SJSA1 (cell line): ENCODE measurements at places on chromosomes 2 and 18. TPM values are rescaled to one million over a fixed set of nuclear protein-coding genes. Genes with fewer than 3 reads are reported as not detected.

Gene SULT1C3
- total RNA-seq, result not detected in 2 replicates

Gene CELF4
- not detected in 2 replicates for total RNA-seq

Gene LRP2
- total RNA-seq, result 0.11 and 0.13 TPM in 2 replicates

DNA sequence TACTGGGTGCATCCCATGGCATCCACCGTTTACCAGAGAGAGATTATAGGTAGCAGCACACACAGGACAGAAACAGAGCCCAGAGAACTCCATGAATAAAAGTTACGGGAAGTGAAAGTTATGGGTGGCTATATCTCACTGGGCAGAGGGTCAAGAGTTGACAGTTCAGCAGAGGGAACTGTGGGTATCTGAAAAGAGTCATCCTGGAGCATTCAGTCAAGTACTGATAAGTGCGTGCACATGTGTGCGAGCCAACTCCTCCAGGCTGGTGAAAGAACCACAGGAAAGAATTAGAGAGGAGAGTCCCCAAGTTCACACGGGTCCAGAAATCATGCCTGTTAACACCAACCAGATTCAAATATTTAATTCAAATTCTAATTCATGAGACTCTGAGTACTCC, 1588.2 kb downstream of the LRP1B start:
- H3K27ac ChIP-seq, result no peak overlapping the region
- H3K36me3 ChIP-seq, result no peaks in the 10 kb centered on the region
- no peaks in the 10 kb centered on the region for H3K4me1 ChIP-seq
- no peak for DNase-seq

GRCh38 chr18:45844938-45845337, 19.5 kb downstream of the SIGLEC15 start:
- H3K4me1 ChIP-seq, result peaks cover 10% of the 10 kb centered on the region
- peaks cover 11% of the 10 kb centered on the region for H3K36me3 ChIP-seq
- H3K27ac ChIP-seq, result no peak overlapping the region
- H3K27me3 ChIP-seq, result no peaks in the 10 kb centered on the region
- DNase-seq, result no peak
- H3K4me3 ChIP-seq, result no peak overlapping the region

DNA sequence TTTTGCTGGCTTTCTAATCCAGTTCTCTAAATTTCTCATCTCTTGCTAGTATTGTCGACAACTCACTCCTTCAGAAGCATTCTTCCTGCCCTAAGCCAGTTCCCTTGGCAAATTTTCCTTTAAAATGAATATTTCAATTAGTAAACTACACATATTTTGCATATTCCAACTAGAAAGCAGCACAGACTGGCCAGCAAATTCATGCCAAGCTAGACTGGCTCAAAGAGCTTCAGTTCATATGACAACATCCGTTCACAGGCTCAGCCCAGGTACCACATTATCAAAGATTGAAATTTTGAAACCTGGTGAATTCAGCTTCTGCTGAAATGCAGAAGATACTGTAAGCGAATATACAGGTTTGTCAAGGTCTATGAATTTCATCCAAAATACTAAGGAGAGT, 64.5 kb downstream of the AFF3 start:
- no peaks in the 10 kb centered on the region for H3K27me3 ChIP-seq
- H3K27ac ChIP-seq, result no peak overlapping the region
- no peak for DNase-seq
- H3K4me1 ChIP-seq, result no peaks in the 10 kb centered on the region
- no peaks in the 10 kb centered on the region for H3K36me3 ChIP-seq

DNA sequence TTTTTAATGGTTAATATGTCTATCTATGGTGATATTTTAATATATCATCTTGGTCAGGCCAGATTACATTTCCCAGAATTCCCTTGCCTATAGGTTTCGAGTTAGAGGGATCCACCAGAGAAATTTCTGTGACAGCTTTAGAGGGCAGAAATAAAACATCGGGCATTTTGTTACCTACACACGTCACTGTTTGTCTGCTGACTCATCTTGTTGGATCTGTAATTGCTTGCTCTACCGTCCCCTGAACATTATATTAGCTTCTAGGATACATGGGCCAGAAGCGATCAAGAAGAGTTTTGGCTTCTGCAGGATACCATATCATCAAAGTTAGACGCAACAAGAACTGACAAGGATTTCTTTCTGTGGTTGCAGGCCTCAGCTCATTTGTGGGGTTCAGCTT, 795.8 kb upstream of the GCFC2 start:
- no peak overlapping the region for H3K27ac ChIP-seq
- no peak for DNase-seq

- no peak overlapping the region for H3K4me3 ChIP-seq
- no peaks in the 10 kb centered on the region for H3K27me3 ChIP-seq
- H3K4me1 ChIP-seq, result peaks cover 7% of the 10 kb centered on the region; the same call in 1 of the 2 replicates
- H3K36me3 ChIP-seq, result no peaks in the 10 kb centered on the region; the same call in 1 of the 2 replicates
- H3K27ac ChIP-seq, result no peak overlapping the region
- DNase-seq, result no peak
Observed at GRCh38 chr2:97913846-97914245, 81.9 kb downstream of the TMEM131 start.

DNA sequence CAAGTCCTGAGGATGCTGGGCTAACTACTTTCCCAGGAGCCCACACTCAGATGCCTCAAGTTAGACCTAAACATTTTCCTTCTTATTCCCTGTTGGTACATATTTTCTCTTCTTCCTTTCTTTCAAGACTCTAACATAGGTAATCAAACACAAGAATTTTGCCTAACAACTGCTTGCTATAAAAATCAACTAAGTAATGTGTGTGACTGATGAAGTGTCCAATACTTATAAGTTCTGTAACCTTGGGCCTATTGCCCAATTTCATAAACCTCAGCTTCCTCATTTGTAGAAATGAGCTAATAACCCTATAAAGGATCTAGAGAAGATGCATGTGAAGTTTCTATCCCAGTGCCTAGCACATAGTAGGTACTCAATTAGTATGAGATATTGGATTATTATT, 31.6 kb upstream of the PIK3C3 start:
- no peak overlapping the region for H3K27ac ChIP-seq
- H3K4me3 ChIP-seq, result no peak overlapping the region
- no peaks in the 10 kb centered on the region for H3K36me3 ChIP-seq
- H3K4me1 ChIP-seq, result no peaks in the 10 kb centered on the region
- DNase-seq, result no peak

DNA sequence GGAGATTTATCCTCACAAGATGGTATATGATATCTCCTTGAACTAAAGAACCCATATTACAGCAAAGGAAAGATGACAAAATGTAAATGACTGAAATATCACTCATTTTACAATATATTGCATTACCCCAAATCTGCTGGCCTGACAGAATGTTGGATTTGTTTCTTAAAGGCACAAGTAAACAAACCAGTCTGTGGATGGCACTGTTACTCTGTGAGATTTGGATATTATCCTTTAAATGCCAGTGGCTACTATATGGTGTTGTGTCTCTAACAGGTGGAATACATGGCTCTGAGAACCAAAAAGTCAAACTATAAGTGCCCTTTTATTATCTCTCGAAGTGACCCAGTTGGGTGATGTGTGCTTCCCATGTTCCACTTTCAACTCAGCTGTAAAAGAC, 125.7 kb downstream of the PDE1A start:
- H3K4me3 ChIP-seq, result no peak overlapping the region
- peaks cover 16% of the 10 kb centered on the region for H3K4me1 ChIP-seq
- H3K27me3 ChIP-seq, result no peaks in the 10 kb centered on the region
- DNase-seq, result no peak
- no peak overlapping the region for H3K27ac ChIP-seq

GRCh38 chr2:96120991-96121390, 4.6 kb upstream of the ADRA2B start:
- no peak overlapping the region for H3K27ac ChIP-seq
- peaks cover 12% of the 10 kb centered on the region for H3K4me1 ChIP-seq
- DNase-seq, result no peak
- H3K27me3 ChIP-seq, result peaks cover 70% of the 10 kb centered on the region
- no peaks in the 10 kb centered on the region for H3K36me3 ChIP-seq

DNA sequence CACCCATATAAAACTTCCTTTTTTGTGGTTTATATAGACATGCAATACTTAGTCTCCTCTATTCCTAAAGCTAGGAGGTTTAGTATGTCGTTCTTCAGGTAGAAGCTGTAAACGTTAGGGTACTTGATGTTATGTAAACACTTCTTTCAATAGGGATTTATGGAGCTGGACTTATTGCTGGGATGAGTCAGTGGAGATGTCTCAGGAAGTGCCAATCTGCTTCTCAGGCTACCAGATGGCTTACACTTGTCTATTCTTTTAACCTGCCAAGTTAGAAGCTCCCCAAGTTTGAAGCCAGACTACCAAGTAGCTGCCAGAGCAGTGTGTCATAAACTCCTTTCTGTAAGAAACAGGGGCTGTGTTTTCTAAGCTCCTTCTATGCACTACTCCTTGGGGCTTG, 756.5 kb upstream of the LRRTM1 start:
- no peaks in the 10 kb centered on the region for H3K27me3 ChIP-seq
- H3K27ac ChIP-seq, result no peak overlapping the region
- DNase-seq, result no peak
- H3K4me3 ChIP-seq, result no peak overlapping the region
- no peaks in the 10 kb centered on the region for H3K4me1 ChIP-seq
- no peaks in the 10 kb centered on the region for H3K36me3 ChIP-seq

- no peaks in the 10 kb centered on the region for H3K27me3 ChIP-seq
- no peak overlapping the region for H3K27ac ChIP-seq
- no peak overlapping the region for H3K4me3 ChIP-seq
- H3K4me1 ChIP-seq, result no peaks in the 10 kb centered on the region
- no peak for DNase-seq
- H3K36me3 ChIP-seq, result peaks cover 6% of the 10 kb centered on the region
Observed at GRCh38 chr18:49360582-49360981, 99.9 kb downstream of the DYM start.

DNA sequence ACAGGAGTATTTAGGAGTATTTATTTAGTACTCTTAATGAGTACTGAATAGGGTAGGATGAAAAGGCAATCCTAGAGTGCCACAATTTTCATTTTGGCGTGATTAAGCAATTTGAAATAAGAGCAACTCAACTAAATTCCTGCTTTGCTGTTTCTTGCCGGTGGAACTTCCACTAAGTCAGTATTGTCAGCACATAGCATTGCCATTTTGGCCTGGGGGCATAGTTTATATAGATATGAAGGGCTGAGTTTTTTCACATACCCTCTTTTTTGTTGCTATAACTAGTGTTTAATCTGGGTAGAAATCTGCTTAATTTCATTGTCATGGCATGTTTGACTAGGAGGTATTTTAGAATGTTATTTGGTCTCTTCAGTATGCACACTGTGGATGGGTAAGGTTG, 1.9 kb downstream of the GTF2A1L start:
- DNase-seq, result no peak
- no peaks in the 10 kb centered on the region for H3K36me3 ChIP-seq
- H3K4me3 ChIP-seq, result no peak overlapping the region
- H3K27me3 ChIP-seq, result no peaks in the 10 kb centered on the region
- H3K27ac ChIP-seq, result no peak overlapping the region
- H3K4me1 ChIP-seq, result no peaks in the 10 kb centered on the region

DNA sequence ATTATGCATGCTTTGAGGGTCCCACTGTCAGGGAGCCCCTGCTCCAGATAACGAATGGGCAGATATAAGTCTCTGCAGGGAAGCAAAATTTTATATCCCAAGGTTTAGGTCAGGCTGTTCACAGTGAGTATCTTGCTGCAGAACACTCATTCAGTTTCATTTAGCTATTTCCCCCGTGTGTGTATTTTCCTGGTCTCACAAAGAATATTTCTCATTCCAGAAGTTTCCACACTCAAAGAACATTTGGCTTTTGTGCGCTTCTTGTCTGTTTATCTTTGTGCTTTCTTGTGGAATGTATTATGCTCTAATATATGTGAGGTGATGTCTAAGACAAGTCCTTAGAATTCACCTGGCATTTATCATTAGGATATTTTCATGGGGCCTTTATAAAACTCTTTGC, 140.4 kb upstream of the MMADHC start:
- DNase-seq, result no peak
- H3K4me3 ChIP-seq, result no peak overlapping the region
- H3K27ac ChIP-seq, result no peak overlapping the region
- H3K27me3 ChIP-seq, result no peaks in the 10 kb centered on the region
- peaks cover 23% of the 10 kb centered on the region for H3K4me1 ChIP-seq
- H3K36me3 ChIP-seq, result no peaks in the 10 kb centered on the region

DNA sequence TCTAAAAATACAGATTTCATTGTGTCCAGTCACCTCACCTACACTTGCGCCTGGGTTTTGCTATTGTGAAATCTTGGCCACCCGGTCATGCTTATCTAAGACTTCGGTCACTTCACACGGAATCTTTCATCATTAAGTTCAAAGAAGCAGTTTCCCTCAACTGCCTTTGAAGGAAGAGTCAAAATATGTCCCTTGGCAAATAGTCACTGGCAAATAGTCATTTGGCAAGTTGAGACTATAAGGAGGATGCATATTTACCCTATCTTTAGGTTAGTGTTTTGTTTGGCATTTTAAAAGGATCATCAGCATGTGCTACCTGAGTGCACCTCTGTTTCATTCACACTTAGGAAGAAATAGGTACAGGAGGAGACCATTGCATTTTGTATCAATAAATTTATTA, 95.9 kb downstream of the FEZ2 start:
- H3K4me3 ChIP-seq, result no peak overlapping the region
- no peak overlapping the region for H3K27ac ChIP-seq
- no peaks in the 10 kb centered on the region for H3K27me3 ChIP-seq

- no peaks in the 10 kb centered on the region for H3K36me3 ChIP-seq
- H3K27me3 ChIP-seq, result no peaks in the 10 kb centered on the region
Observed at GRCh38 chr2:15260196-15260595, 300.9 kb downstream of the NBAS start.

- no peaks in the 10 kb centered on the region for H3K4me1 ChIP-seq
- H3K27ac ChIP-seq, result no peak overlapping the region
- H3K27me3 ChIP-seq, result no peaks in the 10 kb centered on the region
- no peak overlapping the region for H3K4me3 ChIP-seq
Observed at GRCh38 chr2:221104361-221104811, 467.7 kb downstream of the EPHA4 start.
